ENCODE measurements at places on chromosomes 6 and 20. TPM values are rescaled to one million over a fixed set of nuclear protein-coding genes. Genes with fewer than 3 reads are reported as not detected.

DNA sequence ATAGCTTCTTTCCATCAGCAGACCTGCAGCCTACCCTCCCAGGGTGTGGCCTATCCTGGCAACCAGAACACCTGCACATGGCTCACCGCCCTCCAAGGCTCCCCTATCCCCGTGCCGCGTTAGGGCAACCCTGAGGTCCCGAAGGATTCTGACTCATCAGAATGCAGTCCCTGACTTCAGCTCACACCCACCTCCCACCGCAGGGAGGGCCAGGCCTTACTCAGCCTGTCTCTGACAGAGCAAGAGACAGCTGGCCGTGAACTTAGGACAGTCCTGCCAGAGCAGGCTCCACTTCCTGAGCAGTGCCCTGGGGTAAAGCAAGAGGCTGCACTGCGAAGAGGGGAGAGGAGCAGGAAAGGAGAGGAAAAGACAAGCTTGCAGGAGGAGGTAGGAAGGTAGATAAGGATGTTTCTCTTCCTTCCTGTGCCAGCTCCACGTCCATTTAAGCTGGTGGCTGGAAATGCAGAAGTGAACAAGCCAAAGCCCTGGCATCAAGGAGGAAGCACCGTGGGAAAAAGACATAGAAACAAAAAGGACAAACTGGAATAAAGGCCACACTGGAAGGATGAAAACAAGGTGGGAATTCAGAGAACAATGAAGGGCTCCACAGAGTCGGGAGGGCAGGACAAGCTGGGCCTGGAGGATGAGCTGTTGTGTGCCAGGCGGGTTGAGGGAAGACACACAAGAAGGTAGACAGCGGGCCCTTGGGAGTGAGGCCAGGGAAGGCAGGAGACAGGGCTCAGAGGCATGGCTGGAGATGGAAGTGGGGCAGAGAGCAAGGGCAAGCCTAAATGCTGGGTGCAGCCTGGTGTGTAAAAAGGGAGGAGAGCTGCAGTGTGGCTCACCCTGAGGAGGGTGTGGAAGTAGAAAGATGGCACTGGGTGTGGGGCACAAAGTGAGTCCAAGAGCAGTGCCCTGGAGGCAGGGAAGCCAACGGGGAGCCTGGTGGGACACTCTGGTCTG is 102.7 kb downstream of the SLC23A2 start:
- DNase-seq: peak; percentile 64

GRCh38 chr6:66849843-66850242 is 1142.8 kb upstream of the EYS start:
- DNase-seq: no peak

DNA sequence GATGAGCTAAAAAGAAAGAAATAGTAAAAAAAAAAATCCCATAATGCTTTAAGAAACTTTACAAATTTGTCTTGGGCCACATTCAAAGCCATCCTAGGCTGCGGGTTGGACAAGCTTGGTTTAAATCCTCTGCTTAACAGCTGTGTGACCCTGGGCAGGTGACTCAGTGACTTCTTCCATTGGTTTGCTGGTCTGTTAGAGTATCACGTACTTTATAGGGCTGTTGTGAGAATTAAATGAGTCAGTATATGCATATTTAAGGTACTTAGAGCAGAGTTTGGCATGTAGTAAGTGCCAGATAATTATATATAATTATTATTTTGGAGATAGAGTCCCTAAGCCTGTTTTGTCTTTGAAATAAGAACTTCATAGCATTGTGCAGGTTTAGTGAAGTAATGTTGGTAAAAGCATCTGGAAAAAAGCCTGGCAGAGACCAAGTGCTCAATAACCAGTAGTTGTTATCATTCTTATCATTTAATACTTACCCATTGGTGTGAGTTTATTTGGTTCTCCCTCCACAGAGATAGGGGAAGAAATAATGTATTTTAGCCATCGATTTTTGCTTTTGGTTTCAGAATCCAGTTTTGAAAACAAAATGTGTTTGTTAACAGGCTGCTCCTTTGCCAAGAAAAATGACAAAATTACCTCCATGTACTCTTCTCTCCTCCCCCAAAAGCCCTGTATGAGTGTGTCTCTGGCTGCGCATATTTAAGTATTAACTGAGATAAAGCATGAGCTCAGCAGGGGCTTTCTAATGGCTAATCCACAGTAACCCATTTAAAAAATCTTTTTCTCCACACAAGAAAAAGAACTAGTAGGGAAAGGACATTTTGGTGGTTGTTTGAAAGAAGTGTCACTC is 67.2 kb downstream of the FOXO3 start:
- no peak for DNase-seq

DNA sequence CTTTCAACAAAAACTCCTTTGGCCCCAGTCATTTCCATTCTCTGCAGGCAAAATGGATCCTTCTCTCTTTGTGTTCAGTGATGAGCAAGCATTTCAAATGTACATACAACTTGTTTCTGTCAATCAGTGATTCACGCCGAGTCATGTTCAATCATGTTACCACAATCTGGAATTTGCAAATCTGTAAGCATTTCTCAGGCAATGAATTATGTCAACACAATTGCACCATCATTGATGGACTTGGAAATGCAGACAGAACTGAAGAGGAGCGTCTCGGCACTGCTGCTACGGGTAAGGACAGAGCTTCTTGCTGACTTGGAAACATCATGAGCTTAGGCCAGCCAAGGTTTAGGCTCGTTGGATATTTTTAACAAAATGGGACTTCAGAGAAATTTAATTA is 132.8 kb upstream of the AGPAT4 start:
- no peak for DNase-seq

DNA sequence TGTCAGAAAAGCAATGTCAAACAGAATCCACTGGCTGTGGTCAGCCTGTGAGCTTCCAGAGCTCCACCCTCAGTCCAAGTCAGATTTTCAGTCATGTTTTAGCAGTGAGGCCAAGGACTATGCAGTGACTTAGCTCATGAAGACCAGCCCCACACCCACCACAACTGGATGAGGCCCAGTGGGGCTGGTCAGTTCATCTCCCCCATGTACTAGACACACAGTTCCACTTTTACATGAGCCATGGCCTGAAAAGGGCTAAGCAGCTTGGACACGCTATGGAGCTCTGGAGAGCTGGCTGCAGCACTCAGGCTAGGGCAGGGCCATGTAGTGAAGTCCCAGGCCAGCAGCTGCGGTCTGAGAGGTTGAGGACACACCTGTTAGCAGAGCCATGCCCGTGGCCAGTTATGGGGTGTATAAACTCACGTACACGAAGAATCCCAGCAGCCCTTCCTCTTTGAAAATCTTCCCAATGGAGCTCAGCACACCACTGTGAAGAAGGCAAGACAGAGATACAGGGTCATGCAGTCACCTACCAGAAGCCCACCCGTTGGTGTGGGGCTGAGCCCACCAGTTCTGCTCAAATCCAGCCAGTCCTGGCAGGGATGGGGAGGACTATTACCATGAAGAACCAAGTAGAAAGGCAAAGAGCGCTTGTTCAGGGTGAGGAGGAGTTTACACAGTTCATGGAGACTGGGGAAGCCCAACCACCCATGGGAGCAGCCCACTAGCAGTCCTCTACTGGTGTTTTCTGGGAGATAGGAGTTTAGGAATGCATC is 10.6 kb downstream of the MTCH1 start:
- DNase-seq: no peak

DNA sequence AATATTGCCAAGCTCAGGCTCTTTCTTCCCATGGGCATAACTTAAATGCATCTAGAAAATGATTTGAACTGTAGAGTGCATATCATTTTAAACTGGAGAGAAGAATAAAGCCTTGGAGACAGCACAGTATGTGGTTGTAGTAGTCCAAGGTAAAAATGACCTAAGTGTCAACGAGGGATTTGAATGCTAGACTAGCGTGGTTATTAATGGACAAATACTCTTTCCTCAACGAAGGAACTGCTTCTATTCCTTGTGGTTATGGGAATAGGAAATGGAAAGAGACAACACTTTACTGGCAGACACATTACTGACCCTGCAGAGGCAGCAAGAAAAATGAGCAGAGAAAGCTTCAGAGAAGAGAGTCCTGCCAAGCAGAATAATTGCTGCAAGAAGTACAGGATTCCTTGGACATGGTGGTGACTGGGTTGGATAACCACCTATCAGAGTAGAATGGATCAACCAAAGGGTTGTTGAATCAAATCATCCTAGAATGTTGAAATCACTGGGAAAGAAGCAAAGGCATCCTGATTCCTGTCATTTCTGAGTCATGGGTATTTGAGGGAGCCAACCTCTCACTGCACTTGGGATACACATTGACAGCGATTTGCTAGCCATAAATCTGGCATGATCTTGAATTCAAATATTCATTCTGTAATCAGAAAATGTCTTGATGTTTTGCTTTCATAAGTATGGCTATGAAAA is 258.1 kb upstream of the EPHA7 start:
- DNase-seq: no peak

DNA sequence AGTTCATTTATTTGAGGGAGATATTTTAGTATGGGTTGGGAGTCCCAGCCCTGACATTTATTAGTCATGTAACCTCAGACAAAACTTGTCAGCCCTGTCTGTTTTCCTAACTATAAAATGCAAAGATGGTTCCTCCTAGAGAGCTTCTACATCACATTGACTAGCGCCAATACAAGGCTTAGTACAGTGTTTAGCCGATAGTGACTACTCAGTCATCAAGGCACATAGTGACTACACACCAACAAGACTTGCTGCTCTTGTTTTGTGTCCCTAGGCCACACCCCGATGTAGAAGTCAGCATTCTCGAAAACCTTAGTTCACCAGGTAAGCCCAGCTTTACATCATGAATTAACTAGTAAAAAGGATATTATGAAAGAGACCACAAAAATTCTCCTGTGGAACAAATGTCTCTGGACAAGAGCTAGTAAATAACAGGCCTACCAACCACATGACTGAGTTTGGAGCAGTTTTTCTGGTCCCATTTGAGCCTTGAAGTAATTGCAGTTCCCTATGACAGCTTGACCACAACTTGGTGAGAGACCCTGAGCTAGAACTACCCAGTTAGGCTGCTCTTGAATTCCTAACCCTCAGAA is 68.8 kb downstream of the PFDN4 start:
- no peak for DNase-seq

- DNase-seq: no peak
Measured at GRCh38 chr20:59671661-59672471, 67.5 kb downstream of the PHACTR3 start.

- no peak for DNase-seq
Measured at GRCh38 chr6:166766769-166767168, 139.7 kb upstream of the RPS6KA2 start.

- no peak for DNase-seq
Measured at GRCh38 chr6:38720295-38720694, 5.2 kb downstream of the DNAH8 start.

GRCh38 chr6:26367114-26367513 is 2.1 kb downstream of the BTN3A2 start:
- DNase-seq: no peak

GRCh38 chr6:1605893-1606779 is 3.6 kb upstream of the FOXC1 start:
- DNase-seq: no peak

DNA sequence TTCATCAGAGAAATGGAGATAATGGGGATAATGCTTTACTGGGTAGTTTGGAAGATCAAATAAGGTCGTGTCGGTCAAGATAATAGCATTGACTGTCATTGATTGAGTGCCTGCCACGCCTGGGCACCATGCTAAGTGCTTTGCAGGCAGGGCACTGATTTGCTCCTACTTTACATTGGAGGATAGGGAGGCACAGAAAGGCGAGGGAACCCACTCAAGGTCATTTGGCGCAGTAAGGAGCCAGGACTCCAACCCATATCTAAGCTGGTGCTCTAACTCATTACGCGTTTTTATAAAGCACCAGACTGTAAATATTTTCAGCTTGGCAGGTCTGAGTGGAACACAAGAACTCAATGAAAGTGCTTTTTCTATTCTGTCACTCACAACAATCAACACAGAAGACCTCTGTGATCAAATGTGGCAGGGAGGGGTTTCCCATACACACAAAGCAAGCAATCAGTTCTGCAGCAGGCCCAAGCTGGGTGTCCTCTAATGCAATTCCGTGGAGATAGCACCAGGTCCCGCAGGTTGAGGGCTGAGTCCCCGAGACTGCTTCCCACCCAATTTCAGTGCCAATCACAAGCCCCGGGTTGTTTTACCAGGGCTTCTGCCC is 373.6 kb downstream of the CDH26 start:
- no peak for DNase-seq

- no peak for DNase-seq
Measured at GRCh38 chr6:35751594-35751993, 14.8 kb downstream of the ARMC12 start.

DNA sequence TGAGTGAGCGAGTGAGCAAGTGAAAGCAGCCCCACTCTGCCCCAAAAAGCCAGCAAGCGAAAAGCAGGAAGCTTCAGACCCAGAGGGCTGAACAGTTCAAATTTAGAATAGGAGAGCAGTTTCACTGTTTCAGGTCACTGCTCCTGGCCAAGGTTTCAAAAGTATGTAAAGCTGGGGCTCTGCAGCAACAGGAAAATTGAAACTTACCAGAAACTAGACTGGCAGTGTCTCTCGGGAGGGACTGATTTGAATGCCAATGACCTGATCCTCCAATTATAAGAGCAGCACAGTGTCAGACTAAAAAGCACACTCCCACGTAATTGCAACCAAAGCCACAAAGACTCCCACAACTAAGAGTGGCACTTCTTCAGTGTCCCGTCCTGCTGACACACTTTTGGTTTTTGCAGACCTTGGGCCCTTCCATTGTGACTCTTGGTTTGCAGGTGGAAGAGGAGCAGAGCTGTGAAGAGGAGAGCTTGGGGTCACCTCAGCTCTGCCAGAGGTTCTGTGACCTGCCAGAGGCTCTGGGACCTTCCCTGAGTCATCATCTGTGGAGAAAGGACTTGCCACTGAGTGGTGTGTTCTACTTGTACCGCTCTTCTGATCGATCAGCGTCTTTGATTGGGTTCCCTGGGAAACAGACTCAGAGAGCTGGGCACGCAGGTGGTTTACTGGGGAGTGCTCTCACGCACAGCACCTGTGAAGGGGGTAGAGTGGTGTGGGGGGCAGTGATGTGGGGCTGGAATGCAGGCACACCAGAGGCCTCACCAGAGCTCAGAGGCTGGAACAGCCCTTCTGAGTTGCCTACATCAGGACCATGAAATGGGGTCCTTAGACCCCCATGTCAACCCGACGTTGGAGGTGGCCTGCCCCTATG is 52.7 kb upstream of the PTGIS start:
- DNase-seq: no peak

DNA sequence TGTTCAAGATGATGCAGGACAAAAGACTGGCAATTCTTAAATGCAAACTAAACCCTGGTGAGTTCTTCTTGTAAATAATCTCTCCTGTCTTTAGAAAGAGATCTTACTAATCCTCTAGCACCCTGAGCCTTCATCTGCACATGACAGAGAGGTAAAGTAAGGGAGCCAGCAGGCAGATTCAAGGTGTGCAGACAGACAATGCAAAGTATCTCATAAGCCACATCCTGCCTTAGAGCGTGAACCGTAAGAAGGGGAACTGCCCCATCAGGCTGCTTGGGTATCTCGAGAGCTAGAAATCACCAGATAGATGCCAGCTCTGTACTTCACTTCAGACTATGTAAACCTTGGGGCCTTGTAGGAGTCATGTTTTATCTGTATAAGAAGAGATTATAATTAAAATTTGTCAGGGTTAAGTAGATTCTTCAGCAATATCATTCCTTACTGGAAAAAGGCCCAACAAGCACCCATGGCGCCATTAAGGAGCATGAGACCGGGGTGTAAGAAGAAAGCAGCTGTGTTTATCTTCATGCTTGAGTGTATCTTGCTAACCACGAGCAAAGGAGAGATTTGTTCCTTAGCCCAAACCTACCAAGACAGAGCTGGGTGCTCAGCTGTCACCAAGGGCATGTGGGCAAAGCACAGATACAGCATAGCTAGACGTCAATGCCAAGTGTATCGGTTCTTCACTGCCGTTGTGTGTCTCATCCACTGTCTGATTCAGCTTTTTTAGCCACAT is 24.4 kb downstream of the CNR1 start:
- DNase-seq: no peak

The MEI4 gene
- total RNA-seq: 0.85 TPM

The SEMG2 gene
- not detected for total RNA-seq

The PRRC2A gene
- total RNA-seq: 108 TPM

The PDE10A gene
- total RNA-seq: 9.4 TPM

The CLDN20 gene
- total RNA-seq: not detected
